Liver (tissue), 10 donors: ENCODE measurements at places on chromosomes 3 and 15. TPM values are rescaled to one million over a fixed set of nuclear protein-coding genes. Genes with fewer than 3 reads are reported as not detected.
A peak's percentile ranks its signal among the peaks of the same experiment; 100 is the strongest.

GRCh38 chr3:42117175-42118008, 26.2 kb downstream of the TRAK1 start:
- H3K4me1 ChIP-seq = no peaks in the 10 kb centered on the region
- H3K27ac ChIP-seq = peak overlapping the region; percentile 1
- DNase-seq = no peak

- no peaks in the 10 kb centered on the region for H3K27me3 ChIP-seq
- H3K27ac ChIP-seq = no peak overlapping the region
- H3K36me3 ChIP-seq = no peaks in the 10 kb centered on the region
- H3K4me3 ChIP-seq = no peak overlapping the region
- peaks cover 11% of the 10 kb centered on the region for H3K4me1 ChIP-seq
Measured at GRCh38 chr15:63892794-63893441, 59.2 kb upstream of the HERC1 start.

DNA sequence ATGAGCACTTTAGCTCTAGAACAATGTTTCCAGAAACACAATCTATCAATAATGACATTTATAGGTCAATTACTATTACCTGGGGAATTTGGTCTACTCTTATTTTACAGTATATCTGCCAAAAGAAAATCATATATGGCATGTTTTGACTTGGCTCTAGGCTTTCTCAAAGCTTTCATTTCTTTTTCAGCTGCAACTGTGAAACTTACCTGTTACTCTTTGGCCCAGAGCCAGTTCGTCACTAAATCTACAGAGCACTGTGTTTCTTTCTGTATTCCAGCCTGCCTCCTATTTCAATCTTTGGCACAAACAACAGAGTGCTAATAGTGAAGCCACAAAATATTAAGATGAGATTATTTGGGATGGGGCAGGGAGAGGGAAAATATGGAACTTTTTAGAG, 76.0 kb downstream of the P2RY1 start:
- no peak overlapping the region for H3K4me3 ChIP-seq
- H3K27ac ChIP-seq = no peak overlapping the region
- DNase-seq = no peak
- H3K36me3 ChIP-seq = no peaks in the 10 kb centered on the region
- H3K27me3 ChIP-seq = no peaks in the 10 kb centered on the region

DNA sequence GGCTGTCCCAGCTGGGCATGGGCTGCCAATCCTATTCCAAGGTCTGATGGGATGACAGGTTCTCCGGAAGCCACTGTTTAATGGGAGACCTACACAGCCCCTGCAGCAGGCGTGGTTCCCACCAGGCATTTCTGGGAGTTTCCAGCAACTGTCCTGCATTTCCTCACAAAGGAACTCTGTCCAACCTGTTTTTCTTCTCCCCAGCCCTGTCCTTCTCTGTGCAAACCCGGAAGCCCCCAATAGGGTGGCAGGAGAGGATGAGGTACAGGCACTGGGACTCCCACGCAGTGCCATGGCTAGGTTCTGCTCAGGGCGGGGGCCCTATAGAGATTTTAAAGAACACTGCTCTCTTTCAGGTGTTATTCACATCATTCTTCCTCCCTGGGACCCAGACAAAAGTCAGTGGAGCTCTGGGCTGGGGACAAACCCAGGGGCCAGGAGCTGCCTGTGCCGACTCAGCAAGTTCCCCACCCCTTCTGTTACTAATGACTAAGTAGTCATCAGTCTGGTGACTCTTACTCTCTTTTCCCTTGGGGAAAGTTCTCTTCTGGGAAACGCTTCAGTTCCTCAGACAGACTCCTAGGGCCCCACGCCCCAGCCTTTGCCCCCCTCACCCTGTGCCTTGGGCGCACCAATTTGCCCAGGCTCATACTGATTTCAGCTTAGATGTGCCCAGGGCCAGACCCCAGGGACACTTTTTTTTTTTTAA, 97.7 kb downstream of the CD47 start:
- H3K27ac ChIP-seq = no peak overlapping the region
- H3K4me3 ChIP-seq = no peak overlapping the region
- H3K4me1 ChIP-seq = no peaks in the 10 kb centered on the region
- H3K27me3 ChIP-seq = no peaks in the 10 kb centered on the region
- DNase-seq = no peak

- no peaks in the 10 kb centered on the region for H3K4me1 ChIP-seq
- H3K27ac ChIP-seq = no peak overlapping the region
- no peak for DNase-seq
- H3K4me3 ChIP-seq = no peak overlapping the region
Measured at GRCh38 chr3:55473788-55474187, 13.3 kb downstream of the WNT5A start.

- no peak overlapping the region for H3K4me3 ChIP-seq
- H3K27ac ChIP-seq = no peak overlapping the region
- H3K36me3 ChIP-seq = no peaks in the 10 kb centered on the region
- DNase-seq = no peak
- H3K27me3 ChIP-seq = no peaks in the 10 kb centered on the region
Measured at GRCh38 chr3:193589129-193589528, 3.9 kb upstream of the OPA1 start.

- H3K4me3 ChIP-seq = no peak overlapping the region
- no peaks in the 10 kb centered on the region for H3K4me1 ChIP-seq
- DNase-seq = no peak
- no peak overlapping the region for H3K27ac ChIP-seq
Measured at GRCh38 chr15:57259568-57260040, 116.7 kb upstream of the CGNL1 start.

- no peak for DNase-seq
- no peaks in the 10 kb centered on the region for H3K27me3 ChIP-seq
- H3K36me3 ChIP-seq = no peaks in the 10 kb centered on the region
- no peak overlapping the region for H3K27ac ChIP-seq
Measured at GRCh38 chr3:132749786-132750185, 27.6 kb upstream of the NPHP3 start.

DNA sequence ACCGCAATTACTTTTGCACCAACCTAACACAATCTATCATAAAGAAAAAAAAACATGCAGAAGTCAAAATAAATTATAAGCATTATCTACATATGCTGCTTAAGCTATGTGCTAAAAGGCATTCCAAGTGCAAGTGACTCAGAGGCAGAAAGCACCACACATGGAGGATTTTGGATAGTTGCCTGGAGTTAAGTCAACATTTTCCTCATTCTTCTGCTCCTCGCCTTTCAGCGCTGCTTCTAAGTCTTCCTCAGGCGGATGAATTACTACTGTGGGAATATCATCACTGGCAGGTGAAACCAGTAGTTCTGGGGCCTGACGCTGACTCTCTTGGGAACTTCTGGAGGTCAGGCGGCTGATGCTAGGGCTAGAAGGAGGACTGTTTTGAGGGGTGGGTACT, 53.1 kb downstream of the SLC4A7 start:
- H3K4me1 ChIP-seq = no peaks in the 10 kb centered on the region
- no peak overlapping the region for H3K4me3 ChIP-seq
- no peaks in the 10 kb centered on the region for H3K27me3 ChIP-seq
- no peaks in the 10 kb centered on the region for H3K36me3 ChIP-seq
- H3K27ac ChIP-seq = no peak overlapping the region

DNA sequence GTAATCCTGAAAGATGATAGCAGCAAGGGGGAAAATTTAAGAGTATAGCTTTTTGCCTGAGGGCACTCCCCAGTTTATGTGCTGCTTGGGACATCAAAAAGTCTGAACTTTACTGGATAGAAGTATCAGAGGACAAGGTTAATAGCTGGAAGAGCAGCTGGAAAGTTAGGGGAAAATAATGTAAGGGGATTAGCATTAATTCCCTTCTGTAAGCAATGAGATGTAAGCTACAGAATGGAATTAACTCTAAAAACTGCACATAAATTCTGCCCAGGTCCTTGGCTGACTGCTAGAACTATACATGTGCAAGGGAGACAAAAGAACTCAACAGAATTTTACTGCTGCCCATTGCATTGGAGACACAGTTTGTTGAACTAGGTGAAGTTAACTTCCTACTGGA, 55.6 kb downstream of the ATP11B start:
- H3K27me3 ChIP-seq = no peaks in the 10 kb centered on the region
- no peak for DNase-seq
- no peak overlapping the region for H3K27ac ChIP-seq
- H3K4me3 ChIP-seq = no peak overlapping the region
- peaks cover 26% of the 10 kb centered on the region for H3K36me3 ChIP-seq
- no peaks in the 10 kb centered on the region for H3K4me1 ChIP-seq

- no peak overlapping the region for H3K4me3 ChIP-seq
- H3K4me1 ChIP-seq = no peaks in the 10 kb centered on the region
- no peak overlapping the region for H3K27ac ChIP-seq
- no peaks in the 10 kb centered on the region for H3K27me3 ChIP-seq
- no peaks in the 10 kb centered on the region for H3K36me3 ChIP-seq
Measured at GRCh38 chr15:51334011-51334451, 4.4 kb downstream of the CYP19A1 start.

- H3K27ac ChIP-seq = no peak within 1 kb of the TSS
- no peaks in the 10 kb centered on the region for H3K36me3 ChIP-seq
- no peaks in the 10 kb centered on the region for H3K27me3 ChIP-seq
- H3K4me3 ChIP-seq = peak within 1 kb of the TSS; percentile 51
- no peaks in the 10 kb centered on the region for H3K4me1 ChIP-seq
- DNase-seq = peak; percentile 61
Measured at GRCh38 chr15:63381301-63382204, at the start of gene CA12. Gene CA12, minus strand, starts transcription at chr15:63381846. Its CDS starts 126 bp downstream, at chr15:63381720.

Gene ECE2
- total RNA-seq = not detected

Gene LIPH
- under 0.01 TPM for total RNA-seq

Gene ABI3BP
- 4.2 TPM for total RNA-seq

Gene GRAMD1C
- total RNA-seq = 17.0 TPM

Gene PRSS50
- total RNA-seq = 0.25 TPM

Gene ADCY5
- total RNA-seq = 6.6 TPM
